H7 (cell line): ENCODE measurements at places on chromosomes 4 and X. TPM values are rescaled to one million over a fixed set of nuclear protein-coding genes. Genes with fewer than 3 reads are reported as not detected.
A peak's percentile ranks its signal among the peaks of the same experiment; 100 is the strongest.

GRCh38 chrX:39438603-39439602 lies 637.6 kb downstream of the MID1IP1 start:
- DNase-seq, result no peak

DNA sequence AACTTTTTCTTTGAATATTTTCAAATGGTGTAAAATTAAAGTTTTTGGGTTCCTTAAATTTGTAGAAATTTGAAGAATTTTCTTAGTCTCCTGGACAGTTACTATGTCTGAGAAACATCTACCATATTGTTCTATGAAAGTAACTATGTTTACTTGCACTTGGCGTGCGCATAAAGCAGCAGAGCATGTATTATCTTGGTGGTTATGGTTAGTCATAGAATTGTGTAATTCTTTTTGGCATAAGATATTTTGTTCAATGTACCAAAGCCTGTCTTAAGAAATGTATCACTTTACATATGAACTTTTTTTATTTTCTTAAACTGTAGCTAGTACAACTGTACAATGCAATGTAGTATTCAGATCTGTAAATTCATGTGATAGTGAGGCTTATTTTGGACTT lies 49.2 kb downstream of the CDS1 start:
- no peak for DNase-seq

DNA sequence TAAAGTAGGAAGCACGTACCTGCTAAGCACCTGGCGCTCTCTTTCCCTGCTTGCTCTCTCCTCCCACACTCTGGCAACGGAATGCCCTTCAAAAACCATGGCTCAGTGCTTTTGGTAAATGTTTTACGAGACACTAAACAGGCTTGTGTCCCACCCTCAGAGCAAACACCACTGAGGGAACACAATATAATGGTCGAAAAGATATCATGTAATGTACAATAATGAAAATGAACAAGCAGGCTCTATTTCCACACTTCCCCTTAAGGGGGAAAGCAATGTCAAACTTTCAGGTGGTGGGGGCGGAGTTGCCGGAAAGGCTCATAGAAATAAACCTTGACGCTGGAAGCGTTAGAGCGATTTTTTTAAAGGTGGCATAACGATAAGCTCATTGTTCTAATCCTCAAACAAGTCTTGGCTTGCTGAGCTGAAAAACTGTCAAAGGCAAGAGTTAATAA lies 115.1 kb downstream of the RBM47 start:
- no peak for DNase-seq

DNA sequence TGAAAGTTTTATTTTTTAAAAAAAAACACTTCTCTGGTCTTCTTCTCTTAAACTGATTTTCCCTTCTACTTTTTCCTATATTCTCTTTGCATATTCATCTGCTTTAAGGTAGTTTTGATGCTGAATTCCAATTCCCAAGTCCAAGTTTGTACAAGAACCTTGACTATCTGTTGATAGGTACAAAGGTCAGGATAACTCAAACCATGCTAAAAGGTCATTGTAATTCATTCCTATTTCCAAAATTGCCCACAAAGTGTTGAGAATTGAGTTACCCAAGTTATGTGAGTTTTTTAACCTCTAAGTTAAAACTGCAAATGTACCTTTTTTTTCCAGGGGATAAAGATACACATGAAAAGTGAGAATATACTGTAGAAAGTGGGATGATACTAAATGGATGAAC lies 46.1 kb upstream of the TMEM192 start:
- DNase-seq, result no peak

Gene RNF150
- 1.1 and 1.4 TPM in 2 replicates for total RNA-seq

DNA sequence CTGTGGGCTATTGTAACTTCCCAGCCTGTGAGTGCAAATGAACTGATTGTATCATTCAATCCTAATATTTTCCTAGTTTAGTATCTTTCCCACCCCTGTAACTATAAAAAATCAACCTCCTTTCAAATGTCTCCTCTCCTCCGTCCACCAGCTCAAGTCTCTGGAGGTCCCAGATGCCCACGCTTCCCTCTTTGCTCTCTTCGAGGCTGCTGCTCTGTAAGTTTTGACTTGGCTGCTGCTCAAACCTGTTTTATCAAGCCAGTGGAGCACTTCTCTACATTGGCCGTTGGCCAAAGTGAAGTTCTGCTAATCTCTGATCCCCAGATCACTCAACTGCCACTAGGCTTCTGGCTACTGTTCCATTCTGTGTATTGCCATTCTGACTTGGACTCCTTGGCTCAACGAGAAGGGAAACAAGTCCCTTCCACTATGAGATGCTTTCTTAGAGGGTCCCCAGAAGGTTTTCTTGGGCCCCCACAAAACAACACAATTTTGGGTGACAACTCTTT lies 60.7 kb upstream of the RAPGEF2 start:
- DNase-seq, result no peak

DNA sequence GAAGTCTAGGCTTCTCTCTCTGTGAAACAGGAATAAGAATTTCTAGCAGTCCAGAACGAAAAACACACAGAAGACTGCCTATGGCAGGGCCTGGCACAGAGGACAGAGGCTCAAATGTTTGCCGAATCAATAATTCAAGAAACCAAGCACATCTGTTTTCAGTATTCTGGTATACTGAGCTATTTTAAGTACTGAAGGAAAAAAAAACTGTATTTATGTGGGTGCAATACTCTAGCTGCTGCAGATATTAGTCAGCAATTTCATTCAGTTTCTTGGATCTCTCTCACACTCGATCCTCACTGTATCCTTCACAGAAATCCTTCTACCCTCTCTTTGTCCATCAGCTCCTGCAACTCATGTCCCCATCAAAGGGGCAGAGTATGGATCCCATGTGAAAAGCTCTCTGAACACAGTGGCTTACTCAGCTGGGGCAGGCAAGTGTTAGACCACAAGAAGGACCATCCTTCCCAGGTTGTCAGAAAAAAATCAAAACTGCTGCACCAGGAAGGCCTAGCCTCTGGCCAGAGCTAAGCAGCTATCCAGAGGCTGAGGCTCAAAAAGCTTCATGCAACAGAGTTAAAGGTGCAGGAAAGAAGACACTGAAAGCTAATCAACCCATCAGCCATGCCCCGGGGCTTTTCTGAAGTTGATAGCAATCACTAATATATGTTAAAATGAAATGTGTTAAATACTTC lies 9.1 kb upstream of the USO1 start:
- no peak for DNase-seq

Gene SMIM20
- total RNA-seq, result 55.3 and 81.1 TPM in 2 replicates

- DNase-seq, result no peak
These were observed 76.4 kb upstream of the TLR3 start for GRCh38 chr4:185992585-185992984.

GRCh38 chrX:3592184-3592583 lies 121.3 kb downstream of the PRKX start:
- DNase-seq, result peak; percentile 62

- DNase-seq, result no peak
These were observed 5.4 kb upstream of the ASB5 start for GRCh38 chr4:176274441-176274840.

GRCh38 chrX:45758738-45759397 lies 558.2 kb upstream of the DIPK2B start:
- DNase-seq, result no peak
